ENCODE measurements at places on chromosomes 13 and 19. TPM values are rescaled to one million over a fixed set of nuclear protein-coding genes. Genes with fewer than 3 reads are reported as not detected.

The B3GNT8 gene
- total RNA-seq = 10.3 TPM

The CEACAM20 gene
- not detected for total RNA-seq

The SLITRK1 gene
- total RNA-seq = not detected

The ENOX1 gene
- total RNA-seq = 0.60 TPM

The KLK15 gene
- total RNA-seq = not detected

The LHB gene
- total RNA-seq = not detected

The CLIP3 gene
- 5.4 TPM for total RNA-seq

The DMPK gene
- 284 TPM for total RNA-seq

The LAIR1 gene
- total RNA-seq = 5.1 TPM

The LAIR2 gene
- total RNA-seq = not detected

The RAB20 gene
- 13.8 TPM for total RNA-seq

The SMIM24 gene
- total RNA-seq = not detected

All from left ventricle myocardium inferior (tissue), 1 donor.